Effector memory CD4-positive, alpha-beta T cell (primary cell): ENCODE measurements at places on chromosomes 1 and 21.

DNA sequence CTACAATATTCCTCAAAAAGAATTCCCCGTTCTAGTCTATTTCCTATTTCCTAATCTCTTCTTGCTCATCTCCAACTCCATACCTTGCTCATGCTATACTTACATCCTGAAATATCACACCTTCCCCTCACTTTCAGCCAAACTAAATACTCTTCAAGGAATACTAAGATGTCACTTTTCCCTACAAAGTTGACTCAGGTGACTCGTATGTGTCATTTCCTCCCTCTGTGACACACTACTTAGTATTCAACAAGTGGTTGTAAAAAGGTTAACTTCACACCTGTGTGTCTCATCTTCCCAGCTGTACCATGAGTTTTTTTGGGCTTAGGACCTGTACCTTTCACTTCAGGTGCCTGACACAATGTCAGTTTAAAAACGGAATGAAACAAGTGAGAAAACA, 81.9 kb upstream of the LBR start:
- no peak for DNase-seq

DNA sequence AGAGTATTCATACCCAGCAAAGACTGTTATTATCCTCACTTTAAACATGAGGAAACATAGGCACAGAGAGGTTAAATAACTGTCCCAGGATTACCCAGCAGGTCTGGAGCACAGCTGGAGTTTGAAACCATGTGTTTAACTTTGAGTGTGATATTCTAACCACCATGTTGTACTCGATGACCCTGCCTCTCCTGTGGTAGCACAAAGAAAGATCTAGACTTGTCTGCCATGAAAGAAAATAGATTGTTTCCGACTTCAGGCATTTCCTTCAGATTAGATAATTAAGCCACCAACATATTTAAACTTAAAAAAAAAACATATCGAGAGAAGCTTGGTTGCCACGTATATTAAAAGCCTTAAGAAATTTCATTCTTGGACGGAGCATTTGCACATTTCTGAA, 104.6 kb upstream of the RUNX1 start:
- DNase-seq, result no peak

GRCh38 chr1:98203466-98203865, 282.6 kb upstream of the DPYD start:
- no peak for DNase-seq

GRCh38 chr1:31696242-31696641, 7.6 kb downstream of the COL16A1 start:
- no peak for DNase-seq

GRCh38 chr1:101221945-101222429, 14.8 kb upstream of the S1PR1 start:
- DNase-seq, result no peak

DNA sequence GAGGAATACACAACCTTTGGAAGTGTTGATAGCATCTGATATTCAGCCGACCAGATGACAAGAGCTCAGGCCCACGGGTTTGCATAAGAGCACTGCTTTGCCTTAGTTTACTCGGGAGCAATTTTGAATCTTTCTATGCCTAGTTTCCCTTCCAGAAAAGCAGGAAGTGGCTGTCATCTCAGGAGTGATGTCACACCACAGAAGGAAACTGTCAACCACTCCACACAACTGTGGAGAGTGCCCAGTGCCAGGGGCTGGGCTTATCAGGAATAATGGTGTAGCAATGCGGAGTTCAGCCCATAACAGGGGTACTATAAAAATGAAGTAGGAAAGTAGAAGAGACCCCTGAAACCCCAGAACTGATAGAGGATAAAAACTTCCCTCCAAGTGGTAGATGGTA, 28.4 kb downstream of the NTPCR start:
- no peak for DNase-seq

DNA sequence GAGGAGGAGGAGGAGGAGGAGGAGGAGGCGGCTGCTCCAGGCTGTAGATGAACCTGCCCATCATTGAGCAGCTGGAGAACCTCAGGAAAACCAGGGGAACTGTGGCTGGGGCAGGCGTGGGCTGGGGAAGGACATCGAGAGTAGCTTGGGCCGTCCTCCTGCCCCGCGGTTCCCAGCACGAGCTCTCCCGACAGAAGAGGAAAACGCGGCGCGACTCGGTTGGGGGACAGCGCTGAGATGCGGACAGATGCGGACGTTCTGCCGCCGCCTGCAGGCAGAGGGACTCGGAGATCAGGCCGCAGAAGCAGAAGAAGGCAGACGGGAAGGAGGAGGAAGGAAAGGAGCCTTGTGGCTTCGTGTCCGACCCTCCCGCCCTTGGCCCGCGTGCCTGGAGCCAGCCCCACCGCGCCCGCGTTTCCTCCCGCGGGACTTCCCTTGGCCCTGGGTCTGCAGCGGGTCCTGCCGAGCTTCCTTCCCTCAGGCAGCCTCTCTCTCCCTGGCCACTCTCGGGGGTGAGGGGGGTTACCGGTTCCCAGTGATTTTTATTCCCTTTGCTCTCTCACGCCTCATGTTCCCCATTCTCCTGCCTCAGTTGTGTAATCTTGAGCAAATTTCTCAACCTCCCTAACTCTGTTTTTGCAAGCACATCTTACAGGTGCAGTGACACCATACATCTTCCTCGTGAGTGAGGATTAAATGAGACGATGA, 1.7 kb upstream of the TNFRSF9 start:
- DNase-seq, result no peak

- DNase-seq, result no peak
Measured at GRCh38 chr1:19010995-19011844, 54.7 kb upstream of the IFFO2 start.

- DNase-seq, result no peak
Measured at GRCh38 chr1:113557187-113557586, 166.9 kb downstream of the MAGI3 start.

- no peak for DNase-seq
Measured at GRCh38 chr1:3599286-3599811, 12.0 kb downstream of the MEGF6 start.

DNA sequence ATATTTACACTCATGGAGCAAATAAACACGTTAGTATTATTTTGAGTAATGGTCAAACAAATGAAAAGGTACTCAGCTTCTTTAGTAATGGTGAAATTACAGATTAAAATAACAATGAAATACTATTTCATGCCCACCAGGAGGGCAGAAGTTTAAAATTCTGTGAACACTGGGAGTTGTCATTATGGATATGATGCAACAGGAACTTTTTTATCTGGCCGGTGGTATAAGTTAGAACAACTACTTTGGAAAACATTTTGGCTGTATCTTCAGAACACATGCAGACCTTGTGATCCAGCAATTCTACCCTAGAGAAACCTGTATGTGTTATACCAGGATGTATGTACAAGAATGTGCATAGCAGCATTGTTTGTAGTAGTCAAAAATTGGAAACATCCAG, 23.2 kb upstream of the PPP1R8 start:
- DNase-seq, result no peak

DNA sequence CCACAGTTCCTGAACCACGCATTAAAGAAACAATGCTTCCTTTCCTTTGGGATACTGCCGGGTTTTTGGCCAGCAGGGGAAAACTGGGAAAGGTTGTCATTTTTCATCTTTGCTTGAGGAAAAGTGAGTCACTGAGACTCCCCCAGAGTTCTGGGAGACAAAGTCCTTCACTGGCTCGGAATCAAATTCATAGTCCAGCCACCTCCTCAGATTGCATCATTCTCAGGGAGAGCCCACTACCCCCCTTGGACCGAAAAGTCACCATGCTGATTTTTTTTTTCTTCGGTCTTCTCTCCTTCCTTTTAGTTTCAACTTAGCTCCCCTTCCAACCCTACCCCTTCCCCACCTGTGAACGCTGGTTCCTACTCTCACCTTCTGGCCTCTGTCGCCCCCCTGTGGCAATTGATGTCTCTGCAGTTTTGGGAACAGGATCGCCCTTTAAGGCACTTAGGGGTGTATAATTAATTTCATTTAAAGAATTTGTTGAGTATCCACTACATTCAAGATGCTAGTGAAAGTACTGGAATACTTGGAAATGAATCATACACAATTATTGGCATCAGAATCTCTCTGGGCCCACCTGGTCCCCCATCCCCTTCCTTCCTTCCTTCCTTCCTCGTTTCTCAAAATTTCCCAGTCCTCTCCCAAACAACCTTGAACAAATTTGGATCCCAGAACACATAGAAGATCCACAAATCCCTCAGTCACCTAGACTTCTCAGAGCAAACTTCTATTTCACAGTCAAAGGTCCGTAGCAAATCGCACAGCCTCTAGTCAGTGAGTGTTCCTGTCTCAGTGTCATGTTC, 6.9 kb downstream of the ACKR1 start:
- peak; percentile 11 for DNase-seq

GRCh38 chr21:28579986-28580550, 412.6 kb downstream of the LTN1 start:
- no peak for DNase-seq

- DNase-seq, result no peak
Measured at GRCh38 chr1:41499591-41499990, 15.1 kb upstream of the EDN2 start.

DNA sequence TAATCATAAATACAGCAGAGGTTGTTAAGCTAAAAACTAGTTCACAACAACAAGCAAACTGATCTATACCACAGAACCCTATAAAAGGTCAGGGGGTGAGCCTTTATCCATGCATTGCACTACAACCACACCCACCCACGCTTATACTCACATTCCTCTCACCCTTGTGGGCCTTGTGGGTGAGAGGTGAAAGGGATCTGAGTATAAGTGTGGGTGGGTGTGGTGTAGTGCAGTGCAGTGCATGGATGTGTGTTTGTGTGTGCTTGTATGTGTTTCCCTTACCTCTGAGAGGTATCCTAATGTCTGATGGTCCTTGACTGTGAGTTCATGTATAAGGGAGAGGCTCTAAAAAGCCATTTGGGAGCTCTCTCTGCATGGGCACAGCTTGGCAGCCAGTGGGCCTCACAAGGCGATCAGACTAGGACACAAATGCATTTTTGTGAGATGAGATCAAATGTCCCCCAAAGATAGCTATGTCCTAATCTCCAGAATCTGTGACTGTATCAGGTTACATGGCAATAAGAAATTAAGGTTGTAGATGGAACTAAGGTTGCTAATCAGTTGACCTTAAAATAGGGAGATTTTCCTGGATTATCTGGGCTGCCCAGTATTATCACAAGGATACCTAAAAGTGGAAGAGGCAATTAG, 95.5 kb upstream of the DPT start:
- no peak for DNase-seq

DNA sequence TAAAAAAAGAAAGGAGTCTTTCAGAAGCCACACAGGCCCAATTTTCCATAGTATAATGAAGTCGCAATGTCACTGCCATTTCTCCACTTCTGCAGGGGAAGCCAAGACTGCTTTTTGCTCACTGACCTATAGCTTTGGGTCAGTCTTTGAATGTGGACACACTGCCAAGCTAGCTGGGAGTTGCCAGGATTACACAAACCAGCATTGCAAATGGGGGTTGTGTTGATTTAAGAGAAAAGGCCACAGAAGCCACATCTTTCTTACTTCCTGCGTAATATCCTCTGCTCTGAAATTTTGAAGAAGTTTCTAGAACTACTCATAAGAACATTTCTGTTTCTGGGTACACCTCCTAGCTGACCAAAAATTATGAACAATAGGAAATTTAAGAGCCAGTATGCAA, 45.8 kb upstream of the SAMSN1 start:
- DNase-seq, result no peak

DNA sequence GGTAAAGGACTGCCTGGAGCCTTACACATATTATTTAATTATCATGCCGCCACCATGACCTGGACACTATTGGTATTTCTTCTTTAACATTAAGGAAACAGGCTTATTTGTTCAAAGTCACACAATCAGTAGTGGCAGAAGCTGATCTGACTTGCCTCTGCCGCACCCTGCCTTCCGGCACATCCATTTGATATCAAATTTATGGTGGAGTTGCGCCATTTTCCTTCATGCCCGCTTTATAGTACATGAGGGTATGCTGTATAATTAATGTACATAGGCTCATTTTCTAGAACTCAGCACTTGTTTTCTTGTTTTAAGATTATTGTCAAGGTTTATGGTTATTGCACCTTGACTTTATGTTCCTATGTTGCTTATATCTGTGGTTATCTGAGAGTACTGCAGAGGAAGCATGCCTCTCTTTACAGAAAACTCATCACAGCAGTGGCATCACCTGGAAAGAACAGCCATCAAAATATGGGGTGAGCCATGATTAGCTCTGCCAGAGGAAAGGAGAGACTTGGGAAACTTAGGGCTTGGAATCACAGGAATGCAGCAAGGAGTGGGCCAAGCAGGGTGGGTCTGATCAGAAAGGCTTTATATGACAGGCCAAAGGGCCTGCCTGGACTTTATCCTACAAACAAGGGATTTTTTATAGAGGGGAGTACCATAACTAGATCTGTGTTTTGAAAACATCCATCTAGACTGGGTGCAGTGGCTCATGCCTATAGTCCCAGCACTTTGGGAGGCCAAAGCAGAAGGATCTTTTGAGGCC, 72.2 kb upstream of the GJB5 start:
- DNase-seq, result no peak

DNA sequence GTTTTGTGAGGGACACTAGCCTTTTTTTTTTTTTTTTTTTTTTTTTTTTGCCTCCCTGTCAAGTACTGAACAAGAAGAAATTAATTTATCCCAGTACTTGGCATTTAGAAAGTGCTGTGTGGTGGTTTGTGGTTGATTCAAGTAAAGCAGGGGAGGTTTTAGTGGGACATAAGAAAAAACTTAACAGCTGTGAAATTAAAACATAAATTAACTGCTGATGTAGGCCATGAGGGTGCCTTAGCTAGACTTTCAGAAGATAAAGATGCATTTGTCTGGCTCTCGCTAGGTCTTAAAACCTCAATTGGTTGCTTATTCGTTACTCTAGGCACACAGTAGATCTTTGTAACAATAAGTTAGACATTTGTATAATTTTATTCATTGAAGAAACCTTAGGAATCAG, 52.3 kb downstream of the SPATA46 start:
- DNase-seq, result no peak

GRCh38 chr1:155038602-155039307, 5.1 kb downstream of the DCST1 start:
- DNase-seq, result no peak

GRCh38 chr1:157833145-157833544, 8.5 kb downstream of the CD5L start:
- no peak for DNase-seq

DNA sequence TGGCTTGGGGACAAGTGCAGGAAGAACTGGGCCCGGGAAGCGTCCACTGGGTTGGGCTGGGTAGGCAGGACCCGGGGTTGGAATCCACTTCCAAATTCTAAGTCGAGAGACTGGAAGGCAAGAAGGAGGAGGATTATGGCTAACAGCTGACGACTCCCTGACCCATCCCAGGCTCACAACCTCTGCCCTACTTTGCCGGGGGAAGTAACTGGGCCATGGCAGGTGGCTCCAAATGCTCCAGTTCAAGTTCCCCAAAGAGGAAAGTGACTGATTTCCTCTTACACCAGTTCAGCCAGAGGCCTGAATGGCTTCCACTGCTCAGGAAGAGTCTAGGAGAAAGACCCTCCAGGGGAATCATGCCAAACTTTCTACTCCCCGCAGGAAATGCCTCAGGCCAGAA, 11.4 kb downstream of the EMC1 start:
- no peak for DNase-seq

GRCh38 chr1:229828461-229828860, 202.4 kb downstream of the URB2 start:
- DNase-seq, result no peak
